ENCODE measurements at places on chromosomes 4 and X. TPM values are rescaled to one million over a fixed set of nuclear protein-coding genes. Genes with fewer than 3 reads are reported as not detected.

The RS1 gene
- total RNA-seq = not detected

The NAA15 gene
- total RNA-seq = 44.8 TPM

The IL15 gene
- total RNA-seq = 1.4 TPM

The NPY1R gene
- total RNA-seq = not detected

The P2RY10 gene
- total RNA-seq = 46.4 TPM

The ADH1C gene
- not detected for total RNA-seq

The ARHGAP36 gene
- total RNA-seq = not detected

The VCX2 gene
- not detected for total RNA-seq

The TLR2 gene
- total RNA-seq = 0.97 TPM

The ENPP6 gene
- 0.75 TPM for total RNA-seq

GRCh38 chr4:140186651-140187315, 32.8 kb upstream of the MAML3 start:
- no peaks in the 10 kb centered on the region for H3K36me3 ChIP-seq
- DNase-seq = no peak
- H3K27me3 ChIP-seq = peaks cover 10% of the 10 kb centered on the region
- H3K4me3 ChIP-seq = no peak overlapping the region
- no peaks in the 10 kb centered on the region for H3K4me1 ChIP-seq

- H3K4me1 ChIP-seq = no peaks in the 10 kb centered on the region
- H3K36me3 ChIP-seq = no peaks in the 10 kb centered on the region
- no peak overlapping the region for H3K27ac ChIP-seq
- no peak for DNase-seq
- H3K27me3 ChIP-seq = no peaks in the 10 kb centered on the region
Observed at GRCh38 chrX:151745651-151746050, 11.1 kb downstream of the CNGA2 start.

- H3K36me3 ChIP-seq = no peaks in the 10 kb centered on the region
- H3K27ac ChIP-seq = no peak overlapping the region
- peaks cover 37% of the 10 kb centered on the region for H3K4me1 ChIP-seq
- peaks cover 16% of the 10 kb centered on the region for H3K27me3 ChIP-seq
- no peak for DNase-seq
Observed at GRCh38 chr4:168845897-168846296, 164.2 kb downstream of the CBR4 start.

GRCh38 chrX:119783026-119783425, 8.4 kb downstream of the RPL39 start:
- peaks cover 20% of the 10 kb centered on the region for H3K36me3 ChIP-seq
- H3K27ac ChIP-seq = peak overlapping the region; percentile 64
- no peaks in the 10 kb centered on the region for H3K27me3 ChIP-seq

DNA sequence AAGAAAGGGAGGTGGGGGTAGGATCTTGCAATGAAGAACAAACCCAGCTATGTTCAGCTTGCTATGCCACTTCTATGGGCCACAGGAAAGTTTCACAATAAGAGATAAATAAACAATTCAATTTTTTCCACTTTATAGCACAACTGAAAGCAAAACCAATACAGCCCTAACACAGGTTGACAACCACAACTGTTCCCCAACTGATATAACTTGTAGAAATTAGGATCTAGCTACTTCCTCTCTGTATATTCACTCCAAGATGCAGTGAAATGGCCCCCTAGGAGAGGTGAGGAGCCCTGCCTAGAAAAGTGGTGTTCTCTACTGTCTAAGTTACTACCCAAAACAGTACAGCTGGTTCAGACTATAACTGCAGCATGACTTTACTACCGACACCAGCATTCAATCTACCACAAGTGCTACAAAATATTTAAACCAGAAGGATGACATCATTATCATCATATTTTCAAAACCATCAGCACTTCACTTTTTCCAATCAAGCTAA, 77.0 kb downstream of the FBXW7 start:
- peak; percentile 26 for DNase-seq
- H3K4me1 ChIP-seq = peaks cover 69% of the 10 kb centered on the region
- H3K27me3 ChIP-seq = no peaks in the 10 kb centered on the region
- H3K36me3 ChIP-seq = peaks cover 18% of the 10 kb centered on the region
- peak overlapping the region; percentile 83 for H3K27ac ChIP-seq
- H3K4me3 ChIP-seq = no peak overlapping the region

DNA sequence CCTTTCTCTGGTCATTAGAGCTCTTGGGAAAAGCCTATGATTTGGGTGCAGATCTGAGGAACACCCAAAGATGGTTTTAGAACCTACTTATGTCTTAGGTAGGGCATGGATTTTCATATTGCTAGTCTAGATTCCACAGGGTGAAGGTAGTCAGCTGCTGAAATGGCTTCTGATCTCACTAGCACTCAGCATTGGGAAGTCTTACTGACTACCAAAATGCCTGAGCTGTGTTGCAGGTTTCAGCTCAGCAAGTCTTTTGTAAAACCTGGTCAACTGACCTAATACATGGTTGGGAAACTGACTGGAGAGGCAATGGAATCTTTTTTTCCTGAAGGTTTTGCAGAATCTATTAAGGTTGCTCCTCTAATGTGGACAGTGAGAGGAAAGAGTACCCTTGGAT, 136.4 kb downstream of the CCNG2 start:
- peaks cover 9% of the 10 kb centered on the region for H3K27me3 ChIP-seq
- no peaks in the 10 kb centered on the region for H3K4me1 ChIP-seq
- no peak overlapping the region for H3K27ac ChIP-seq
- DNase-seq = no peak

- H3K27me3 ChIP-seq = no peaks in the 10 kb centered on the region
- no peak overlapping the region for H3K4me3 ChIP-seq
- H3K27ac ChIP-seq = no peak overlapping the region
- no peaks in the 10 kb centered on the region for H3K36me3 ChIP-seq
- no peaks in the 10 kb centered on the region for H3K4me1 ChIP-seq
Observed at GRCh38 chr4:14008494-14008893, 381.0 kb upstream of the BOD1L1 start.

GRCh38 chr4:56129431-56129861, 180.7 kb downstream of the CEP135 start:
- peak; percentile 6 for DNase-seq
- H3K27ac ChIP-seq = no peak overlapping the region
- H3K4me3 ChIP-seq = no peak overlapping the region
- peaks cover 5% of the 10 kb centered on the region for H3K27me3 ChIP-seq
- H3K36me3 ChIP-seq = no peaks in the 10 kb centered on the region
- no peaks in the 10 kb centered on the region for H3K4me1 ChIP-seq

DNA sequence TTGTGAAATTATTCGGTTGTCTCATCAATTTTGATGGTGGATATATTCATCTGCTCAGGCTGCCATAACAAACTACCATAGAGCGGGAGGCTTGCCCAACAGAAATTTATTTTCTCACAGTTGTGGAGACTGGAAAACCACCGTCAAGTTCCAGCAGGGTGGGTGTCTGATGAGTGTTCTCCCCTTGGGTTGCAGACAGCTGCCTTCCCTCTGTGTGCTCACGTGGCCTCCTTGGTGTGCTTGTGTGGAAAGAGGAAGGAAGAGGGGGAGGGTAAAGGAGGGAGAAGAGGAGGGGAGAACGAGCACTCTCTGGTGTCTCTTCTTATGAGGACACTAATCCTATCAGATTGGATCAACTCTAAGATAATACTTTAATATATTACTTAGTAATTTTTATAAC, 123.8 kb upstream of the TEX13D start:
- no peak for DNase-seq
- H3K4me3 ChIP-seq = no peak overlapping the region
- H3K27ac ChIP-seq = no peak overlapping the region
- H3K27me3 ChIP-seq = no peaks in the 10 kb centered on the region
- peaks cover 20% of the 10 kb centered on the region for H3K4me1 ChIP-seq

DNA sequence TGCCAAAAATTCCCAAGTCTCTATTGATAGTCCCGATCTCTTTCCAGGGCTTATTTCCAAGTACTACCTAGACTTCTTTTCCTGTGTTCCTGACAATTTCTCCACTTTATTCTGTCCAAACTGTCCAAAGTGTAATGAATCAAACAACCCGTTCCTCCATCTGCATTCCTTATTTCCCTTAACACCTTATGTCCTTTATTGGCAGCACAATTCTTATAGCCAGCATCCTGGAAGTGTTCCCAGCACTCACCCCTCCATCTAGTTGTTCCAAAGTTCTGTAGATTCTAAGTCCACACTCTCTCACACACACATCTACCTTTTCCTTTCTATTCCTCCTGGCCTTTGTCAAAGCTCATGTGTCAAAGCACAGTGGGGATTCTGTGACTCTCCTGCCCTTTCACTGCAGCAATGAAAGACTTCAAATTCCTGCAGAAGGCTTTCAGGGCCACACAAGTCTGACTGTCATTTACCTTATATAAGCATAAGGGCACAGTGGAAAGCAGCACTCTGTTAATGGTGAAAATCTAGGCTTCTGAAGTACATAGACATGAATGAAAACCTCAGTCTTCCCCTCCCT, 22.1 kb downstream of the LIMCH1 start:
- H3K27me3 ChIP-seq = peaks cover 3% of the 10 kb centered on the region
- DNase-seq = no peak
- no peak overlapping the region for H3K27ac ChIP-seq
- H3K36me3 ChIP-seq = no peaks in the 10 kb centered on the region
- H3K4me1 ChIP-seq = no peaks in the 10 kb centered on the region
- no peak overlapping the region for H3K4me3 ChIP-seq

- H3K4me1 ChIP-seq = peaks cover 7% of the 10 kb centered on the region
- no peak for DNase-seq
- H3K27me3 ChIP-seq = no peaks in the 10 kb centered on the region
Observed at GRCh38 chrX:150845091-150845490, 53.4 kb downstream of the CD99L2 start.

DNA sequence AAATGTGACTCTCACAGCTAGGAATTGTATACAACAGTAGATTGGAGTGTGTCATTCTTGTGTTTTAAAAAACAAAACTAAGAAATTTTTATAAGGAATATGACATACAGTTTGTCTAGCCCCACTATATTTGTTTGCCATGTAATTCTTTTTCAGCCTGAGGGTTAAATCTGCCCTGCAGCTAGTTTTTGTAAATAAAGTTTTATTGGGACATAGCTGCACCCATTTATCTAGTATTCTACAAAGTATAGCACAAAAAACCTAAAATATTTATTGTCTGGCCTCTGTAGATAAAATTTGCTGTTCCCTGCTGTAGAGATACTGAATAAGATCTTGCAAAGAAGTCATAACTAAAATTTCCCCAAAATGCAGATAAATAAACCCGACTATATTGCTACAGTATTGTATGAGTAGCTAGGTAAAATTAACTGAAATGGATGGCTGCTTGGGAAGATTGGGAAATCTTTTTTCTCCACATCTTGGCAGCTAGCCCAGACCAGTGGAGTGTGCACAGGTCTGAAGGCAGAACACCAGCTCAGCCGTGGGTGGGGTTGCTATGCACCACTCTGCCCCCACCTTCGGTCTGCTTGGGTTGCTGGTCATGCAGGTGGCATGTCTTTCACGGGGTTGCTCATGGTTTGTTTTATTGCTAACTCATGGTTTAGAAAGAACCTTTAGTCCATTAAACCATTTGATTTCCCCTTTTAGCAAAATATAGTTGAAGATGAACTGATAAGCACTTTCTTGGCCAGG, 127.9 kb downstream of the KLHL8 start:
- H3K36me3 ChIP-seq = peaks cover 25% of the 10 kb centered on the region
- DNase-seq = no peak
- H3K4me1 ChIP-seq = peaks cover 30% of the 10 kb centered on the region
- no peaks in the 10 kb centered on the region for H3K27me3 ChIP-seq
- no peak overlapping the region for H3K4me3 ChIP-seq

DNA sequence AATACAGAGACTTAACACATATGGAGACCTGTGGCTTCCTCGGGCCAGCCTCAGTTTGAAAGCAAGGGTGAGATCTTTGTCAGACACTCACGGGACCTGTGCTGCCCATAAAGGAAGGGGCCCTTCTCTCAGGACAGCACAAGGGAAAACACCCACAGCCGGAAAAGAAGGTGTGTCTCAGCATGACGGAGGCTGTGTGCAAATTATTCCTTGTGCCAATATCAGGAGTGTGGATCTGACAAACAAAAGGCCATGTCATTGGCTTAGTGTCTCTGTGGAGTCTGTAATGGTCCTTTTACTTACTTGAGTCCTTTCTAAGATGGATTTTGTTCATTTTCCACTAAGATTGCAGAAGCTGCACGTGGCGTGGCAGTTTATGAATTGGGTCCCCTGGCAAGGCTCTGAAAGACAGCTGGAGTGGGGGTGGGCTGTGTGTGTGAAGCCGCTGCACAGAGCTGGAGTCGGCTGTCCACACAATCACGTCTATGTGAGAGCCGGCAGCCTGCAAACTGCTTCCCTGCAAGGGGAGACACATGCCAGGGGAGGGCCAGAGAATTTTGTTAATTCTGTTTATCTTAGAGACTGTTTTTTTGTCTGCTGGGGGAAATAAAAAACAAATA, 1.9 kb downstream of the ENPP6 start:
- H3K36me3 ChIP-seq = no peaks in the 10 kb centered on the region
- DNase-seq = no peak
- no peaks in the 10 kb centered on the region for H3K4me1 ChIP-seq
- no peak overlapping the region for H3K27ac ChIP-seq

- H3K27ac ChIP-seq = no peak overlapping the region
- H3K36me3 ChIP-seq = no peaks in the 10 kb centered on the region
- no peaks in the 10 kb centered on the region for H3K27me3 ChIP-seq
- no peaks in the 10 kb centered on the region for H3K4me1 ChIP-seq
- no peak overlapping the region for H3K4me3 ChIP-seq
Observed at GRCh38 chr4:182010876-182011275, 232.3 kb upstream of the TENM3 start.

DNA sequence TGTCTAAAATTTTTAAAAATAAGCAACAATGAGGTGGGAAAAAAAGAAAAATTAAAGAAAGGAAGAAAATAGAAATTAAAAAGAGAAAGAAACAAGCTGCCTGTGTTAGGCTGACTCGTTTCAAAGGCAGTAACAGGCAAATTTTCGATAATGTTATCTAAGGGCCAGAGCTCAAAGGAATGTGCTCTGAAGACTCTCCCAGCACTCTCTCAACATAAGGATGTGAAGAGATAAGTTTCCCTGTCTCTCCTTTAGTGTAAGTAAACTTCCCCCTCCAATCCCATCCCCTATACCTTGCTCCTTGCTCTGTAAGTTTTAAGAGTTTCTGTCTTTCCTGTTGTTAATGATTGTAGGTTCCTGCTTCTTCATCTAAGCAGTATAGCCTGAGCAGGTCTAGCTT, 172.8 kb downstream of the TEX13C start:
- DNase-seq = no peak
- H3K4me3 ChIP-seq = no peak overlapping the region
- no peak overlapping the region for H3K27ac ChIP-seq
- H3K4me1 ChIP-seq = no peaks in the 10 kb centered on the region

DNA sequence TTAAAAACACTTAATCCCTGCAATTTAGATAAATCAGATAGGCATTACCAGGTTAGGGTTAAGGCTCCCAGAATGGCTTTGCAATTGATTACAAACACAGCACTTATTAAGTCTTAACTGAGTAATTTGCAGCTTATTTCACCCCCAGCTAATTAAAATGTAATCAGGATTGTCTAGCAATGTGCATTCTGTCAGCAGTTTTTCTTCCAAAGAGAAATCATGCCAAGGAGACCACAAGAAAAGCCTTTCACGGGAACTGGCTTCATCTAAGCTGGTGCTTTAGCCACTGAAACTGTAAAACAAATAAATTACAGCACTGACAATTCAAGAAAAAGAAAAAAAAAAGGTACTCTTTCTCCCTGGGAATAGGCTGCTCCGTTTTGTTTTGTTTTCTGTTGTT, 2.1 kb downstream of the ANOS1 start:
- peaks cover 25% of the 10 kb centered on the region for H3K27me3 ChIP-seq
- H3K4me1 ChIP-seq = peaks cover 2% of the 10 kb centered on the region
- H3K4me3 ChIP-seq = no peak overlapping the region
- no peak for DNase-seq
- no peak overlapping the region for H3K27ac ChIP-seq
- H3K36me3 ChIP-seq = no peaks in the 10 kb centered on the region

Data from activated CD4-positive, alpha-beta T cell treated with anti-CD3 and anti-CD28 coated beads, Interleukin-2, amount 10 ng/mL, durations not matched to agents 7 days and 5 days (primary cell).